CD4-positive, alpha-beta T cell treated with Interferon gamma for 1 hour (primary cell): ENCODE measurements at places on chromosomes 11 and 22.

DNA sequence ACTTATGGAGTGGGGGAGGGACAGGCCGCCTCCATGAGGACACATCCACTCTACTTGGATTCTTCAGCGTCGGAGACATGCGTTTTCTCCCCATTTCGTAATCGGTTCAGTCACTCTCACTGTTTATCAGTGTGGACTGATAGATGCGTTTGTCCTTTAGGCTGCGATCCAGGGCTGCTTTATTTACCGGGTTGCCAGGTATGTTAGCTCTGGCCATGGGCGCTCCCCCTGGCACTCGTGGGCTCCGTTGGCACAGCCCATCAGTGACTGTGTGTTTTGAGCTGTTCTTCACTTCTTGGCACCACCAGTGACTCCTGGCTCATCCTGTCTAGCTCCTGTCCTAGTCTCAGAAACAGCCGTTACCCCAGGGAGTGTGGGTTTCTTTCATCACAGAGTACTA lies 1203.3 kb downstream of the BRD1 start:
- DNase-seq = no peak

DNA sequence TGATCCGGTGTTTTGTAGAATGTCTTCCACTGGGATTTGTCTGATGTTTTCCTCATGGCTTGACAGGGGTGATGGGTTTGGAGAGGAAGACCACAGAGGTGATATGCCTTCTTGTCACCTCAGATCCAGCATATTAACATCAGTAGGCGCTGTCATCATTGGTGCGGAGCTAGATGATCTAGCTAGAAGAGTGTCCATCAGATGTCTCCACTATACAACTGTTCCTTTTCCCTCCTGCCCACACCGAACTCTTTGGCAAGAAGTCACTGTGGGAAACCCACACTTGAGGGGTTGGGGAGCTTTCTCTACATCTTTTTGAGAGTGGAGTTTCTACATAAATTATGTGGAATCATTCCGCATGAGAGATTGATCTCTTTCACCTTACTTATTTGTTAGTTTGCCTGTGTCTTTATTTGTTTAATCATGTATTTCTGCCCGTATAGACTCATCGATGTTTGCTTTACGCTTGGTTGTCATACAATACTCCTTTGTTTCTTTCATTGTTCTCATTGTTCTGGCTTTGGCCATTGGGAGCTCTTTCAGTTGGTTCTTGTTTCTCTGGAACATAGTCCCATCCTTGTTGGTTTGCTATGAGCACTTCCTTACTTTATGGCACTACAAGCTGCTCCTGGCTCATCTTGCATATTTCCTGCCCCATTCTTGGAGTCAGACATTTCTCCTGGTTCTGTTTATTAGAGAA lies 1420.3 kb downstream of the BRD1 start:
- DNase-seq = no peak

DNA sequence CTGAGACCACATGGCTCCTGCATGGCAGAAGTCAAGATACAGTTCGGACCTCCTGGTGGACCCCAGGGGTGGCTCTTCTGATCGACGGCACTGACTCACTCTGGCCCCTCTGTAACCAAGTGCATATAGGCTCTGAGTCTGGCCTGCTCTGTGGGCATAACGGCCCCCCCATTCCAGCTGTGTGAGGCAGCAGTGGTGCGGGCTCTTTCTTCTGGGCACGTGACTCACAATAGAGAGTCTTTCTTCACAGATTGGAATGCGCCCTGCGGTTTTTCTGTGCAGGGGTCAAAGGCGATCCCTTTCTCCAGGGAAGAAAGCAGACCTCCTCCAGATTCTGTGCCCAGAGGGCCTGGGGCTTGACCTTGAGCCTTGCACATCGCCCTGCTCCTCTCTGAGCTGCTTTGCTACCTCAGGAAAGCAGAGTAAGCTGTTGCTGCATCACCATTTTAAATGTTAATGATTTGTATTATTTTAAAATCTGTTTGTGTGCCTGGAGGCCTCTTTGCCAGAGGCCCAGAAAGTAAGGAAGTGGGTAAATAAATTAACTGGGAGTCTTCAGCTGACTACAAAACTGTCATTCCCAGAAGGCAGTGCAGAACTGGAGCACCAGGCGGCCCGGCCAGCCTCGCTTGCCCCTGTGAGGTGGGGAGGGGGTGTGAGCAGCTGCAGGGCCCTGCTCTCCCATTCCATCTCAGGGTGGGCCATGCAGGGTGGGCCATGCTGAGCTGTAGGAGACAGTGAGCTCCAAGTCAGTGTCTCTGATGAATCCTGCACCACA lies 199.0 kb downstream of the GRIK4 start:
- DNase-seq = no peak

GRCh38 chr11:35064114-35064800 lies 74.7 kb upstream of the CD44 start:
- no peak for DNase-seq

DNA sequence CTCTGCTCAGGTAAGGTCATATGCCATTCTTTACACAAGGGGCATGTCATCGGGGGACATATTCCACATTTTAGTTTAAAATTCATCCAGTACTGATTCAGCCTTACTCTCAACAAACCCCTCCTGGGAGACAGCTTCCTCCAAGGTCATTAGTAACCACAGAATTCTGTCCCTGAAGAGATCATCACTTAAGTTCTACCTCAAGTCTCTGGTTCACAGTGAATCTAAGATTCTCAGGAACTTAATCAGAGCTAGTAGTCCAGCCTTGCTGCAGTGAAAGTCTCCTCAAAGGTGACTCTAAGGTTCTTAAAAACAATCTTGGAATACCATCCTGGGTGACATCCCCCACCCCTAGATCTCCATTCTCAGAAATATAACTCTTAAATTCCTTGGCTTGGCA lies 18.9 kb upstream of the GDPD4 start:
- DNase-seq = no peak

- DNase-seq = peak; percentile 45
These were observed 39.6 kb downstream of the BCR start for GRCh38 chr22:23219822-23220484.

GRCh38 chr11:133503776-133504175 lies 28.5 kb downstream of the OPCML start:
- DNase-seq = no peak
